ENCODE measurements at places on chromosomes 13 and 19.

GRCh38 chr13:77969299-77969698, 50.7 kb upstream of the EDNRB start:
- no peak for DNase-seq

DNA sequence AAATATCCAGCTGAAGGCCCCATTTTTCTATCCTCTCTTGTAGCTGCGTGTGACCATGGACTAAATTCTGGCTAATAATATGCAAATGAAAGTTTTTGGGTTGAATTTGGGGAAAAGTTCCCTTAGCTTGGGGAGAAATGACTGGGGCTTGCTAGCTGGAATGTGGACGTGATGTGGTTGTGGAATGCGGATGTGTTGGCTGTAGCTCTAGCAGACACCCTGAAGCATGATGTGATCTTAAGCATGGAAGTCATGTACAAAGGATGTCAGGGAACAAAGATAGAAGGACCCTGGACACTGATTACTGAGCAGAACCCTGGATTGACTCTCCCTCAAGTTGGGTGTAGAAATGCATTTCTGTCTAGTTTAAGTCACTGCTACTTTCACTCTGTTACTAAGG, 25.4 kb upstream of the SCEL start:
- DNase-seq, result no peak

- no peak for DNase-seq
Observed at GRCh38 chr13:75547917-75548316, 1.7 kb upstream of the UCHL3 start.

- no peak for DNase-seq
Observed at GRCh38 chr19:46283771-46284170, 13.1 kb upstream of the HIF3A start.

DNA sequence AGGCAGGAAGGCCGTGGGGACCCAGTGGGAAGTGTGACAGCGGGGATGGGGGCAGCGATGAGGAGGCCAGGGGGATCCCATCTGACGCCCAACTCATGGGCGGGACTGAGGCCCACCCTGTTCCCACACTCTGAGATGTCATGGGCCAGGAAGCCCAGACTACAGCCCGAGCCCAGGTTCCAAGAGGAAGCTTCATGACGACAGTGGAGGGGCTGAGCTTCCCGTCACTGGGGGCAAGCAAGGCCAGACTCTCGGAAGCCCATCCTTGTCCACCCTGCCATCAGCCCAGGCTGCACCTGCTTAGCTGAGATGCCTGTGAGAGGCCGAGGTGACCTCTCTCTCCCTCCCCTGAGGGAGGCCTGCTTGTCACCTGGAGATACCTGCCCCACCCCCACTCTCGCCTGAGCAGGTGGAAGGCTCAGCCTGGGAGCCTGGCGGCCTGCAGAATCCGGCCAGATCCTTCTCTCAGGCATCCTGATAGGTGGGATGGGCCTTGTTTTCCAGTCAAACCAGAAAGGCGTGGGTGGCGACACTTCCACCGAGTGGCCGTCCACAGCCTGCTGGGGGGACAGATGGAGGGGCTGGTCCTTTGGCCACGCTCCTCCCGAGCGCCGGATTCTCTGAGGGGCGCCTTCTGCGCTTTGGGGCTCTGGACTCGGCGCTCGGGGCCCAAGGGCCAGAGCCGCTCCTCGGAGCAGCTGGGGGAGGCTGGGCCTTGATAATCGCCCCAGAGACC, 4.8 kb downstream of the ZBTB7A start:
- DNase-seq, result no peak

DNA sequence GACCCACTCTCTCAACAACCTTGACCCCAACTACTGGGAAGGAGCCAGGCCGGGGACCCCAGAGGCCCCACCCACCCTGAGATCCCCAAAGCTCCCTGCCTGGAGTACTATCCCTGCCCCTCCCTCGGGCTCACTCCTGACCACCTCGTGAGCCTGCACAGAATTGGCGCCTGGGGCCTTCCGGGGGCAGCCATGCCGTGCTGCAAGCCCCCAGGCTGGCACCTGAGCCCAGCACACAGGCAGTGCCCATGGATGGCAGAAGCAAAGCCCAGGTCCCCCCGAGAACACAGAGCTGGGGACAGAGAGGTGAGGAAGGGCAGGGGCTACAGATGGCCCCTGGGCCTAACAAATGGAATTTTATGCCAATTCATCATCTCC, 13.9 kb downstream of the LSM4 start:
- no peak for DNase-seq
